Endothelial cell of coronary artery (primary cell): ENCODE measurements at places on chromosomes 13 and 19. TPM values are rescaled to one million over a fixed set of nuclear protein-coding genes. Genes with fewer than 3 reads are reported as not detected.

The PVR gene
- total RNA-seq: 113 and 246 TPM in 2 replicates

The SLITRK6 gene
- not detected in 2 replicates for total RNA-seq

The DOCK6 gene
- 46.7 and 86.6 TPM in 2 replicates for total RNA-seq

The GIPR gene
- 0.09 TPM in 1 of 2 replicates, not detected in the other for total RNA-seq

The ANKLE1 gene
- 0.81 and 1.3 TPM in 2 replicates for total RNA-seq

The NBEA gene
- total RNA-seq: 4.6 and 5.0 TPM in 2 replicates

The NKPD1 gene
- total RNA-seq: 0.09 and 0.19 TPM in 2 replicates

The ISOC2 gene
- total RNA-seq: 44.0 and 69.7 TPM in 2 replicates

The NDUFA13 gene
- 261 and 295 TPM in 2 replicates for total RNA-seq

The C19orf38 gene
- 0.28 TPM in 1 of 2 replicates, not detected in the other for total RNA-seq

The FLT3LG gene
- total RNA-seq: 1.1 and 1.4 TPM in 2 replicates

The GNG7 gene
- 0.18 and 0.28 TPM in 2 replicates for total RNA-seq

The FUT2 gene
- total RNA-seq: not detected in 2 replicates

The CYP4F2 gene
- total RNA-seq: not detected in 2 replicates

The CBARP gene
- total RNA-seq: 1.3 and 1.6 TPM in 2 replicates

The SCAMP4 gene
- total RNA-seq: 18.0 and 29.7 TPM in 2 replicates

The EID2B gene
- total RNA-seq: 3.0 and 3.1 TPM in 2 replicates

The FCGBP gene
- under 0.01 and 0.19 TPM in 2 replicates for total RNA-seq

The OVOL3 gene
- total RNA-seq: not detected in 2 replicates

The KIR2DL4 gene
- total RNA-seq: not detected in 2 replicates

The SERPINE3 gene
- not detected in 2 replicates for total RNA-seq

The ZNF738 gene
- total RNA-seq: 4.1 and 5.0 TPM in 2 replicates

The SLC25A41 gene
- total RNA-seq: under 0.01 and 0.09 TPM in 2 replicates

The CYP2A7 gene
- total RNA-seq: not detected in 2 replicates

The FBXO27 gene
- total RNA-seq: 0.54 and 0.94 TPM in 2 replicates

The OR7C1 gene
- total RNA-seq: not detected in 2 replicates

The VWA8 gene
- 9.4 and 10.7 TPM in 2 replicates for total RNA-seq

The CYP2B6 gene
- total RNA-seq: not detected in 2 replicates

The GTF3A gene
- 106 and 117 TPM in 2 replicates for total RNA-seq

The RAB11B gene
- total RNA-seq: 60.2 and 82.3 TPM in 2 replicates

The FUT6 gene
- total RNA-seq: not detected in 2 replicates

The ZNF221 gene
- total RNA-seq: 4.4 and 7.7 TPM in 2 replicates

The DCAF15 gene
- 9.7 and 11.1 TPM in 2 replicates for total RNA-seq

The FUT3 gene
- not detected in 2 replicates for total RNA-seq

The CLEC17A gene
- total RNA-seq: not detected in 2 replicates

The EPS8L1 gene
- total RNA-seq: 3.3 and 9.4 TPM in 2 replicates

The ZFP14 gene
- 2.8 and 3.8 TPM in 2 replicates for total RNA-seq

The IFNL1 gene
- not detected in 2 replicates for total RNA-seq

The STXBP2 gene
- 28.8 and 45.7 TPM in 2 replicates for total RNA-seq

The FFAR1 gene
- total RNA-seq: not detected in 2 replicates

The ZNF793 gene
- total RNA-seq: 0.09 and 0.28 TPM in 2 replicates

The CCDC70 gene
- not detected in 2 replicates for total RNA-seq

The TNFSF13B gene
- 0.63 and 0.94 TPM in 2 replicates for total RNA-seq

The ERVV-1 gene
- total RNA-seq: not detected in 2 replicates

The MRPL57 gene
- 24.4 and 26.0 TPM in 2 replicates for total RNA-seq

The FREM2 gene
- total RNA-seq: under 0.01 TPM in 1 of 2 replicates, not detected in the other

The KIR2DL1 gene
- total RNA-seq: not detected in 2 replicates

The FOSB gene
- 0.27 and 0.66 TPM in 2 replicates for total RNA-seq

The EBI3 gene
- total RNA-seq: 0.18 and 0.66 TPM in 2 replicates

The ZNF723 gene
- total RNA-seq: not detected in 2 replicates
